ENCODE measurements at places on chromosomes 1 and 21. TPM values are rescaled to one million over a fixed set of nuclear protein-coding genes. Genes with fewer than 3 reads are reported as not detected.

GRCh38 chr1:31010086-31010989 is 55.2 kb downstream of the PUM1 start:
- DNase-seq = no peak

DNA sequence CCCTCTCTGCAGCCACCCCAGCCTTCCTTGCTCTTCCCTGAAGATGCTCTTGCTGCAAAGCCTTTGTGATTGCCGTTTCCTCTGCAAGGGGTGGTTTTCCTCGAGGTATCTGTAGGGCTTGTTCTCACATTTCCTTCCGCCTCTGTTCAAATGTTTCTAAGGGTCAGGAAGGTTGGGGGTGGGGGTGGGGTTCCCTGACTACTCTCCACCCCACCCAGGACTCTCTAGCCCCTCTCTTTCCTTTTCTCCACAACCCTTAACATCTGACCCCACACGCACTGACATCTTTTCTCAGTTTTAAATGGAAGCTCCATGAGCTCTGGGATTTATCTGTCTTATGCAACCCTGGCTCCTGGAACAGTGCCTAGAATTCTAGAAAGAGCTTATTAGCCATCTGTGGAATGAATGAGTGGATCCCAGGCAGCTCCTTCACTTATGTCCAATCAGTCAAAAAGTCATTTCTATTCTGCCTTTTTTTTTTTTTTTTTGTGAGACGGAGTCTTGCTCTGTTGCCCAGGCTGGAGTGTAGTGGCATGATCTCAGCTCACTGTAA is 27.3 kb upstream of the ZNF362 start:
- DNase-seq = no peak

DNA sequence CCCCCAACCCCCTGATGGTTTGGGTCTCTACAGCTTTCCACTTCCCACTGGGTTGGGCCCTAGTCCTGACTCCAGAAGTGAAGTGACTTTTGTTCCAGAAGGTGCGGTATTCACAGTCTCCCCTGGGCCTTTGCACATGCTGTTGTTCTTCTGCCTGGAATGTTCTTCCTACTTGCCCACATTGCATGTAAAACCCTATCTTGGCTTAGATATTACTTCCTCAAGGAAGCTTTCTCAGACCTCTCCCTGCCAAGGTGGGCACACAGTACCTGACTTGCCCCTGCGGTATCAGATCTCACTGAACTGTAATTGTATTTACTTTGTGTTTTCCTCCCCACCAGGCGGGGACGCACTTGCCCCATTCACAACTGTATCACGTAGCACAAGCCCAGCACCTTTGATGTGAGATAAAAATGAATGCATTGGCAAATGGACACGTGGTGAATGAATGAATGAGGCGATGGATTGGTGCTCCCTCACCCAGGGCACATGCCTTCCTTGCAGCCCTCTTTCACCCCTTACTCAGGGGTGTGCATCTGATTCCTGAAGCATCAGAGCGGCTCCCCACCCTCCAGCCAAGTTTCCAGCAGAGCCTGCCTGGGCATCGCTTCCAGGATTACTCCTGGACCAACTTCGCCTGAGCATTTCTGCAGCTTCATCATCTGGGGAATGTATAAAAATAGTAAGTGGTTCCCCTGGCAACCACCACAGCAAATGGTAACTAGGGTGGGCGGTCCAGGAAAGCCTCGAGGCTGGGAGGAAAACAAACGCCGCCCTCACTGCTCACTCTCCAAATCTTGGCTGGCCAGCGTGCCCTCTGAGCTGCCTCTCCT is 19.8 kb downstream of the NENF start:
- DNase-seq = no peak

GRCh38 chr1:180849031-180849775 is 63.5 kb upstream of the KIAA1614 start:
- no peak for DNase-seq

The COL16A1 gene
- total RNA-seq = 0.14 TPM

GRCh38 chr1:119005724-119006405 is 17.7 kb upstream of the TBX15 start:
- no peak for DNase-seq

The KCNE2 gene
- total RNA-seq = not detected

- no peak for DNase-seq
These were observed 102.0 kb upstream of the C8B start for GRCh38 chr1:57067863-57068262.

- DNase-seq = no peak
These were observed 183.0 kb downstream of the BARHL2 start for GRCh38 chr1:90534116-90534515.

The MROH7 gene
- 0.28 TPM for total RNA-seq

DNA sequence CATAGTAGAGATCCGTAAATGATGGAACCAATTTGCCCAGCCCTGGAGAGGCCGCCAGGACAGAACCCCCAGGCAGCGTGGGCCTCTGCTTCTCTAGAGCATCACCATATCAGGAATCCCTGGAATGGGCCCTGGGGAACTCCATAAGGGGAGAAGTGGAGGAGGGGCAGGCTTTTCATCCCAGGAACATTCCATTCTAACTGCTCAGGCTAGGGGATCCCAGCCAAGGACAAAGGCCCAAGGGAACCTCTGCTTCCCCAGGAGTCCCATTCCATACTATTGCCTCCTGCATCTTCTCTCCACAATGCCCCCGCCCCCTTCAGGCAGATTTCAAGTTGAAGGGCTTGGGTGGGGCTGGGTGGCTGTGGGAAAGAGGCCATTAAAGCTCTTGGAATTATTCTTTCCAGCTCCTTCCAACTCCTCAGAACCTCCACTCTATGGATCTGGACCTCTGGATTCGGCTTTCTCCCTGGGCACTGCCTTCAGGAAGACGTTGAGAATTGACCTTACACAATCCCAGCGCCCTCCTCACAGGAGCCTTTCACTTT is 6.0 kb downstream of the TRNP1 start:
- no peak for DNase-seq

The FCAMR gene
- total RNA-seq = not detected

- DNase-seq = no peak
These were observed 29.9 kb downstream of the PSMG1 start for GRCh38 chr21:39153373-39153772.

DNA sequence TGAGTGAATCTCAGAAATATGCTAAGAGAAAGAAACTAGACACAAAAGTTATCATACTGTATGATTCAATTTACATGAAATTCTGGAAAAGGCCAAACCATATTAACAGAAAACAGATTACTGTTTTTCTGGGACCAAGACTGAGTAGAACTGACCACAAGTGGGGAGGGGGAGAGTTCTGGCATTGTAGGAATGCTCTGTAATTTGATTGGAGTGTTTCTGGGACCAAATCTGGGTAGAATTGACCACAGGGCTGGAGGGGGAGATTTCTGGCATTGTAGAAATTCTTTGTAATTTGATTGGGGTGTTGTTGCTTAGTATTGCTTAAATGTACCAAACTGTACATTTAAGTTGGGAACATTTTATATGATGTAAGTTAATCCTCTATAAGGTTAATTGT is 3.4 kb upstream of the OR10K1 start:
- DNase-seq = no peak

DNA sequence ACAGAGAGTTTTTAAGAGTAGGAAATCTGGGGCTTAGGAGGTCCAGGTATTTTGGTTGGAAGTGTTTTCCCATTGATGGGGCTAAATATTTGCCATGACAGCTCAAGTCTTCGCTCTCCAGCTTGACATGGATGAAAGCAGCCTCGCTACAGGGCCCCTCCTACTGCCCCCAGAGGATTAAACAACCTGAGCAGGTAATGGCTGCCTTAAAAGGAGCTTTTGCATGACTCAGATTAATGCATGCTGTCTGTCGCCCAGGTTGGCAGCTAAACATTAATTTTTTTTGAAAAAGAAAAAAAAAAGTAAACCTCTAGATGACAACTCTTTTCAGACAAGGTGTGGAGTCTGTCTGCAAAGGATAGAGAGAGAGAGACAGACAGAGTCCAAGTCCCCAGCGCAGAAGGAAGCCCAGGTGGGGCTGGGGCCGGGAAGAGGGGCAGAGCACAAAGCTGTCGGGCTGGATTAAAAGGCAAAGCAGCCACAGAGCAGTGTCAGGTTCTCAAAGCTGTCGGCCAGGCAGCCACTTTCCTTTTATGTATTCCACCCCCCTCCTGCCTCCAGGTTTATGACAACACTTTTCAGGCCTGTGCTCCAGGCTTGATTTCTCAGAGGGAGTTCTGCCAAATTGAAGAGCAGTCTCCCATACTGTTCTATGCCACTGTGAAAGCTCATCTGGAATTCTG is 127.9 kb downstream of the CLIC6 start:
- no peak for DNase-seq

DNA sequence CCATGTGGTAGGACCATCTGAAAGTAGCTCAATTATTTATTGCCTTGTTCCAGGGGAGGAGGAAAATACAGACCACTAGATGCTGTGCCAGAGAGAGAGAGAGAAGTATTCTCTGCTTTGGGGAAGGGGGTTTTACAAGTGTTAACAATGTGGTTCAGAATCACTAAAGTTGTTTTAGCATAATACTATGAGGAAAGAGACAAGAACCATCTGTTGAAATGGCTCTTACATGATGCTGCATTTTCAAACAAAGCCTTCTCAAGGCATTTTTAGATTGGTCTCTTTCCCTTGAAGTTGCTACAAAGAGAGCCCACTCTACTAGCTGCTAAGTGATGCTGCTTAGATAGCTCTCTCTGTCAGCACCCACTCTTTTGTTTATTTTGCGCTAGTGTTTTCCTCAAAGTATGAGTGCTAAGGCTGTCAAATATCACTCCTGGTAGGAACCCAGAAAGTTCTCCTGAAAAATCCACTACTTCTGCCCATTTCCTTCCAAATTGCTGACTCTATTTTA is 255.1 kb downstream of the NFIA start:
- DNase-seq = no peak

The MAP3K21 gene
- total RNA-seq = 1.5 TPM

DNA sequence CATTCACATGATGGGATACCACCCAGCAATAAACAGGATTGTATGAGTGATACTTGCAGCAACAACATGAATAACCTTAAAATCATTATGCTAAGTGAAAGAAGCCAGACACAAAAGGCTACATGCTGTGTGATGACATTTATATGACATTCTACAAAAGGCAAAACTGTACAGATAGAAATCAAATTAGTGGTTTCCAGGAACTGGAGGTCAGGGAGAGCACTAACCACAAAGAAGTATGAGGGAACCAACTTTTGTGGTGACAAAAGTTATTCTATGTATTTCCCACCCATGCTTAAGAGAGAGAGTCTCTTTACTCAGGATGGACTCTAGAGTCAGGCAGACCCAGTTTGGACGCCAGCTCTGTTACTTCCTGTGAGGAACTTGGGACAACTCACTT is 364.5 kb upstream of the DAB1 start:
- no peak for DNase-seq

- no peak for DNase-seq
These were observed 47.9 kb downstream of the PHACTR4 start for GRCh38 chr1:28417441-28417922.

The OR10Z1 gene
- not detected for total RNA-seq

DNA sequence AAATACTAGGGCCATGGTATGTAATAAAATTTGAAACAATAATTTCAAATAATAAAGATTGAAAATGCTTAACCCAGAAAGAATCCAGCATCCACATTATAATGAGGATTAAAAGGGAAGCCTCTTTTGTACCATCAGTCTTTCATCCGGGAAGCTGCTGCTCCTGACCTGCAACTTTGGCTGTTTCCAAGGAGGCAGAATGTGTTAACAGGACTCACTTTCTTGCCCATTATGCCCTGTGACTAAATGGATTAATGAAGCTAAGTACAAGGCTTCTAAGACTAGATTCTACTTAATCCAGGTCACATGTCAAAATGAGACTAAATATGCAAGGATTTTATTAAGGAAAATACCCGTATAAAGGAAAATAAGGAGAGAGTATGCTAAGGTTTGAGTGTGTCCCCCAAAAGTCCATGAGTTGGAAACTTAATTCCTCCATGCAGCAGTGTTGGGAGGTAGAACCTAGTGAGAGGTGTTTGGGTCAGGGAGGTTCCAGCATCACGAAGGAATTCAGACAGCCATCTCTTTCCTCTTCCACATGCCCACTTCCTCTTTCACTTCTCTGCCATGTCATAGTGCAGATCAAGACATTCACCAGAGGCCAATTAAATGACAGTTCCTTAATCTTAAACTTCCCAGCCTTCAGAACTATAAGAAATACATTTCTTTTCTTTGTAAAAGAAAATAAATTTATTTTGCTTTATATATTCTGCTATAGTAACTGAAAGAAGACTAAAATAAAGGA is 27.7 kb downstream of the FMO2 start:
- DNase-seq = no peak

The GSTM5 gene
- not detected for total RNA-seq

DNA sequence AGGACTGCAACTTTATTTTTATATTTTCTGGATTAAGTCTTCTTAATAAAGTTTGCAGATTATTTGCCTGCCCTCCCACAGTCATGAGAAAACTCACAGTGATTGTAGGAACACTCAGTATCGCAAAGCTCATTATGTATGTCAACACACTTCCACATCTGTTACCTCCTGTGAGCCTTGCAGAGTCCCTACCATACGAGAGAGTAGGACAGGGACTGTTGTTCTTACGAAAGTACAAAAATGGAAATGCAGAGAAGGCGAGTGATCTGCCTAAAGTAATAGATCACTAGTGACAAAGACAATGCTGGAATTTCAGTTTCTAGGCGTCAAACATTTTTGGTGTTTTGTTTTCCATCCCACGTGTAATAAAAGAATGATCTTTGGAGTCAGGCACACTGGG is 131.7 kb downstream of the SYT2 start:
- no peak for DNase-seq

- DNase-seq = no peak
These were observed 7.2 kb upstream of the PADI1 start for GRCh38 chr1:17197696-17198095.

DNA sequence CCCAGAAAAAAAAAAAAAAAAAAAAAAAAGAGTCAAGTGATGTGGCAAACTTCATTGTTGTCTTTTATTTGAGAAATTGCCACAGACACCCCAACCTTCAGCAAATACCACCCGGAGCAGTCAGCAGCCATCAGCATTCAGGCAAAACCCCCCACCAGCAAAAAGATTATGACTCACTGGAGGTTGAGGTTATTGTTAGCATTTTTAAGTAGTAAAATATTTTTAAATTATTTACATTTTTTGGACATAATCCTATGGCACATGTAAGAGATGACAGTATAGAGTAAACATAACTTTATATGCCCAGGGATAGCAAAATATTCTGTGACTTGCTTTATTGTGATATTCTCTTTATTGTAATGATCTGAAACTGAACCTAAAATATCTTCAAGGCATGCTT is 95.6 kb downstream of the CENPF start:
- no peak for DNase-seq

- DNase-seq = no peak
These were observed 14.7 kb downstream of the BTBD19 start for GRCh38 chr1:44822981-44823451.

DNA sequence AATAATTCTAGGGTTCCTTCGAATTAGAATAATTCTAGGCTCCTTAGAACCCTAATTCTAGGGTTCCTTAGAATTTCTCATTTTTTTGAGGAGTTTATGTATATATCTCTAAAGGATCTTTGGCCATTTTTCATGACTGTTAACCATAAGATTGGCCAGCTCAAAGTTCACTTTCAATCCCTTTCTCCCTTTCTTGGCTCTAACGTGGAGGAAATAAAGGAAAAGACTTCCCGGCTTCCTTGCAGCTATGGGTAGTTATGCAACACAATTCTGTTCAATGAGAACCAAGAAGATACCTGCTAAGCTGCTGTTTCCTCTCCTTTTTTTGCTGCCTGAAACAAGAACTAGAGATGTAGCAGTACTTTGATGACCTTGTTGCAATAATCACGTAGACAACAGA is 27.2 kb downstream of the SLC35A3 start:
- no peak for DNase-seq

All from activated naive CD8-positive, alpha-beta T cell treated with anti-CD3 and anti-CD28 coated beads, Interleukin-2, amount 10 ng/mL, durations not matched to agents 7 days and 5 days (primary cell).